ENCODE measurements at places on chromosomes 5 and 9.
A peak's percentile ranks its signal among the peaks of the same experiment; 100 is the strongest.

- no peak for DNase-seq
Observed at GRCh38 chr9:1201901-1202300, 151.7 kb downstream of the DMRT2 start.

GRCh38 chr5:16550316-16550952, 66.4 kb downstream of the RETREG1 start:
- DNase-seq, result peak; percentile 75

- DNase-seq, result peak; percentile 47
Observed at GRCh38 chr9:12774861-12775678, at the start of gene LURAP1L. LURAP1L (plus strand) TSS chr9:12775020; CDS start chr9:12775716, 696 bp downstream.

DNA sequence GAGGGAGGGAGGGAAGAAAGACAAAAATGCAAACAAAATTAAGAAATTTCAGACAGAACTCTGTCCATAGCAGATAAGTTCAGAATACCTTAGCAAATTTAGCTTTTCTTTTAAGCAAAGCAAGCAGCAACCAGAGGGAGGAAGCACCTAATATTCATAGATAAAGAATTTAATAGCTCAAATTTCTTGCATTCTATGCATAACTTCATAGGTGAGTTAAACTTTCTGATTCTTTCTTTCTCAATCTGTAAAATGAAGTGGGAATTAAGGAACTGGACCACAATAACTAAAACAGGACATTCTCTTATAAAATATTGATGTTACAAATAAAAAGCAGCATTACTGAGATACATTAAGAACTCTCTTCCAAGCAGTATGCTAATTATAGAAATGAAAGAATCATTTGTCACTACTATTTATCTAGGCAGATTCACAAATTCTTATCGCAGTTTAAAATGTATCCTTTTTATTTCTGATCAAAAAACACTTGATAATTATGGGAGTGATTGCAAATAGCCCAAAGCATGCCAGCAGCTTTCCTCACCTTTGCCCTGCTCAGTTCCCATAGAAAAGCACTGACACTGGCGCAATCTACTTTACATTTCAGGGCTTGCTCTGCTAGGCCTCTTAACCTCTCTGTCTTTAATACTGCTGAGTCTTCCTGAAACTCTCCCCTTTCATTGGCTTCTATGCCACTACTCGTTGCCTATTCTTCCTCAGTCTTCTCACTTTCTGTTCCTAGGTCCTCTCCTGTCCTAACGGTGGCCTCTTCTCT, 341.8 kb downstream of the PIK3R1 start:
- DNase-seq, result no peak

DNA sequence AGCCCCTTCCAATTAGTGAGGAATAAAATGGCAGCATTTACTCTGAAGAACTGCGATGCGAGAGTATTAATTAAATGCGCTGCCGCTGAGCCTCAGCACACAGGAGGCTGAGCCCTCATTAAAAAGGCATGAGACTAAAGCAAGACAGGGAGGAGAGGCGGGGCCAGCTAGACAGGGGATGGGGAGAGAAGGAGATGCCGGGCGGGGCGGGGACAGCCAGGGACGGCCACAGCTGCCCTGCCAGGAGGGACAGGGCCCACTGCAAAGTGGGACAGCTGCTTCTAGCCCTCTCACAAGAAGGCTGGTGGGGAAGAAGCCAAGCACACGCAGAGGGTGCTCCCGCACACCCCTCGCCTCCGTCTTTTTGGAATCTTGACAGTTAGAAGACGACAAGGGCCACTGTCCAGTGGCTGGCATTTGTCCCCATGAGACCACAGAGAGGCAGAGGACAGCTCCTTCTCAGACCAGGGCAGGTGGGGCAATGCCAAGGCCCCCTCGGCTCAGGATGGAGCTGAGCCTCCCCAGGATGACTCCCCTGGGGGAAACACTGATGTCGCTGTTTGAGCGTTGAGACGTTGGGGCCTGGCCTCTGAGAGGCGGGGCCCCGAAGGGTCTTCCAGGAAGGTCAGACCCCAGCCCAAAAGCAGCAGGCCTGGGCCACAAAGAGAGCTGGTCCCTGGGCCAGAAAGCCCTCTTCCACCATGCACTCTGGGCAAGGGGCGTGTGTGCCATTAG, 26.9 kb downstream of the ADAMTS2 start:
- no peak for DNase-seq
